Dermis lymphatic vessel endothelial cell (primary cell): ENCODE measurements at places on chromosomes 12 and 14. TPM values are rescaled to one million over a fixed set of nuclear protein-coding genes. Genes with fewer than 3 reads are reported as not detected.

Gene GPR137C
- total RNA-seq, result 0.87 and 1.1 TPM in 2 replicates

Gene NDRG2
- total RNA-seq, result 5.7 and 7.2 TPM in 2 replicates

Gene USP44
- 2.7 and 3.3 TPM in 2 replicates for total RNA-seq

Gene GSG1
- not detected in 2 replicates for total RNA-seq

Gene ZFHX2
- 0.09 and 0.11 TPM in 2 replicates for total RNA-seq

Gene ARG2
- total RNA-seq, result 23.0 and 47.6 TPM in 2 replicates

Gene ERP27
- under 0.01 TPM in 1 of 2 replicates, not detected in the other for total RNA-seq

Gene REM2
- under 0.01 TPM in 1 of 2 replicates, not detected in the other for total RNA-seq

Gene KIAA0586
- total RNA-seq, result 13.1 and 21.8 TPM in 2 replicates

Gene CALM1
- 1,083 and 1,173 TPM in 2 replicates for total RNA-seq

Gene SP7
- total RNA-seq, result not detected in 2 replicates

Gene BEST3
- 0.11 TPM in 1 of 2 replicates, not detected in the other for total RNA-seq

Gene STAT6
- total RNA-seq, result 0.69 and 5.4 TPM in 2 replicates

Gene SIRT4
- total RNA-seq, result 1.5 and 2.5 TPM in 2 replicates

Gene FOXN3
- 17.6 and 26.8 TPM in 2 replicates for total RNA-seq
